ENCODE measurements at places on chromosomes 11 and 22.

- no peak for DNase-seq
Observed at GRCh38 chr22:46239261-46240048, 10.6 kb downstream of the CDPF1 start.

GRCh38 chr22:30802202-30803166, 107.8 kb downstream of the OSBP2 start:
- DNase-seq: peak; percentile 59

GRCh38 chr22:42693763-42694683, 26.6 kb downstream of the A4GALT start:
- DNase-seq: no peak

GRCh38 chr11:63614136-63614671, at the start of gene PLAAT3:
PLAAT3 (minus strand) TSS chr11:63614433; CDS start chr11:63614014, 419 bp downstream.
- DNase-seq: peak; percentile 62

- no peak for DNase-seq
Observed at GRCh38 chr22:25085930-25086901, 113.4 kb upstream of the CRYBB3 start.

- DNase-seq: no peak
Observed at GRCh38 chr11:119448380-119448779, 25.4 kb upstream of the THY1 start.

- no peak for DNase-seq
Observed at GRCh38 chr11:9126636-9127035, 35.2 kb upstream of the SCUBE2 start.

- DNase-seq: no peak
Observed at GRCh38 chr11:57330029-57330428, 5.3 kb upstream of the TNKS1BP1 start.

DNA sequence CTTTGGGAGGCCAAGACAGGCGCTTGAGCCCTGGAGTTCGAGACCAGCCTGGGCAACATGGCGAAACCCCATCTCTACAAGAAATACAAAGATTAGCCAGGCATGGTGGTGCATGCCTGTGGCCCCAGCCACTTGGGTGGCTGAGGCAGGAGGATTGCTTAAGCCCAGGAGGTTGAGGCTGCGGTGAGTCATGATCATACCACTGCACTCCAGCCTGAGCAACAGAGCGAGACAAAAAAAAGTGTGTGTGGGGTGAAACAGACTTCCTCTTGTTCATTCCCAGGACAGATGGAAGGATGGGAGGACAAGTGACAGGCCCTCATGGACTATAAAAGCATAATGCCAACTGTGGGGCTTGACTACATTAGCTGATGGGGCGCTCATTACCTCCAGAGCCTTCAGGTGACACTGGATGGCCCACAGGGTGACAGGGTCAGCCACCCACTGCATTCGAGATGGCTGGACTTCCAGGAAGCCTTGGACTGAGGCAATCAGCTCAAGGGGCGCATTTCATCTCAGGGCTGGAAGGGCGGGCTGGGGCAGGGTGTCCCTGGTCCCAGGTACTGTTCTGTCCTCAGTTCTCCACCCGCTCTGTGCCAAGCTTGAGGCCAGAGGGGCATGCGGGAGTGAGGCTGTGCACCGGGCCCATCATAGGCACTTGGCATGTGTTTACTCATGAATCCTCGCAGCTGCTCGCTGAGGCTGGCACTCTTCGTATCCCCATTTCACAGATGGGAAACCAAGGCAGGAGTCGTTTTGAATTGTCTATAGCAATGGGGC, 12.5 kb downstream of the NPTXR start:
- DNase-seq: no peak

DNA sequence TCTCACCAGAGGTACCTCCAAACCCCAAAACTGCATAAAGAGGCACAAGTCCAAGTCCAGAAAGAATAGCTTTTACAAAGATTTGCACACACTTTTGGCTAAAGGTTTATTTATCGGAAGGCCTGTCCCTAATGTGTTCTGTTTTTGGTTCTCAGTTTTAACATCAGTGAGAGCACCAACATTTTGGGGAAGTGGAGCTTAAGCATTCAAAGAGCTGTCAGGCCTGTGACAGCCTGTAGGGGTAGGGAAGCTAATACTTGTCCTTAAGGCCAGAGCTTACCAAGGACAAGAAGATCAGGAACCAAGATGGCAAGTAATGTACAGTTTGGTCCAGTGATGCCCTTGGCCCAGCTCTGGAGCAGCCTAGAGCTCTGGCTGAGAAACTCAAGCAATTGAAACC, 38.9 kb upstream of the SCUBE2 start:
- no peak for DNase-seq

GRCh38 chr11:122744357-122744756, 88.8 kb downstream of the UBASH3B start:
- DNase-seq: no peak

Measured in NCI-H1105 treated with DMSO at 0.1 percent for 48 hours (cell line).